CD4-positive, alpha-beta T cell (primary cell): ENCODE measurements at places on chromosomes 2 and 18.

- no peak for DNase-seq
These were observed 195.8 kb downstream of the HDAC4 start for GRCh38 chr2:239204876-239205468.

DNA sequence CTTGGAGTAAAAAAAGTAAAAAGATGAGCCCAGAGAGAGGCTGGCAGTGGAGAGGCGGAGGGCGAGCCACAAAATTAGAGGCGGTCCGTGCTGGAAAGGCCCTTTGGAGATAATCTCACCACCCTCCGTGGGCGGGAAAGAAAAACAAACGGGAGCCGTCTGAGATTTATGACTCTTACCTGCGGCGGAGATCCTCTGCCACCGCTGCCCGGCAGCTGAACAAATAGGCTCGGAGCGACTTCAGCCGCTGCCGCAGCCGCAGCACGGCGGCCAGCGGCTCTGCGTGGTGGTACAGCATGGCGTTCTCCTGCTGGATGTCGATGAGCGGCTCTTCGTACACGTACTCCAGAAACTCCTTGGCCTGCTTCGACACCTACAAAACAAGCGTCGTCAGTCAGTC lies 94.6 kb downstream of the PLEKHM3 start:
- no peak for DNase-seq

DNA sequence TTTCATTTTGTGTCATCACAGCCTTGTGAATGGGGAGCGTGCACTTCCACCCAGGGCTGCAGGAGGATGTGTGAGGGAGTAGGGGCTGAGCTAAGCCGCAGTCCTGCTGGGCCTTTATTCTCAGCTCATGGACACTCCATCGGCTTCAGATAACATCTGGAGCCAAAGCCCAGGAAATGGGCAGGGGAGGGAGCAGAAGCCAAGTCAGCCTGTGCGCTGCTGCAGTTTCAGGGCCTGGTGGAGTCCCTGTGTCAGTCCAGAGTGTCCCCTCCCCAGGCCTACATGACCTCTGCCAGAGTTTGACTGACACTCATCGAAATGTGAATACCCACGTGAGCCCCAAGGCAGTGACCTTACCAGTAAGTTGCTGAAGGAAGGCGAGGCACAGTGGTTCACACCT lies 242.2 kb downstream of the LOXHD1 start:
- DNase-seq = no peak

DNA sequence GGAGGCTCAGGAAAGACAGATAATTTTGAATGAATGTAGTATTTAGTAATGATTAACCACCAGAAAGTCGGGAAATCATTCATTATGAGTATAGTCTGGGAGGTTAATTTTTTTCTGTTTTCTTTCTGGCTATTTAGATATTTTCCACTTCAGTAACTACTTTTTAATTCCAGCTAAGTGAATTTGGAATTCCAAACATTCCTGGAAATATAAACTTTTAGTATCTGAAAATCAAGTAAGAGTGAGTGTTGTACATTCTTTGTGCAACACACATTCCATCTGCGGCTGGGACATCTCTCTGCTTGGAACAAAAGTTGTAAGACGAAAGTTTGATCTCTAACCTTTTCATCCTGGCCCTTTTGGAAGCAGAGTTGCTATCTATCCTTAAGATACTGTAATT lies 275.7 kb upstream of the SPRED2 start:
- no peak for DNase-seq

DNA sequence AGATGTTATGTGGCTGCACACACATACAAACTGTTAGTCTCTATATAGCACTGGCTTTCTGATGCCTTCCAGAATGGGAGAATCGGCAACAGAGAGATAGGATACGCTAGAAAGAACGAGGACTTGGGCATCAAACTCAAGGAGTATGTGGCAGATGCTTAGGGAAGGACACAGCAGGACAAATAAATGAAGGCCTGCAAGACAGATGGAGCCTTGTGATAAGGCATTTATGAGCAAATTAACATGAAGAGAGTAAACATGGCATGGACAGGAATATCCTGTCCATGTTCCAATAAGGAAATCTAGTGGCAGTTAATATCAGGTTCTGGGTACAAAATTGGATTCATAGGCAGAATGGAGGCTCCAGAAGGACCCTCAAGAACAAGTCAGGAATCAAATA lies 136.9 kb downstream of the SLC4A10 start:
- DNase-seq = no peak

DNA sequence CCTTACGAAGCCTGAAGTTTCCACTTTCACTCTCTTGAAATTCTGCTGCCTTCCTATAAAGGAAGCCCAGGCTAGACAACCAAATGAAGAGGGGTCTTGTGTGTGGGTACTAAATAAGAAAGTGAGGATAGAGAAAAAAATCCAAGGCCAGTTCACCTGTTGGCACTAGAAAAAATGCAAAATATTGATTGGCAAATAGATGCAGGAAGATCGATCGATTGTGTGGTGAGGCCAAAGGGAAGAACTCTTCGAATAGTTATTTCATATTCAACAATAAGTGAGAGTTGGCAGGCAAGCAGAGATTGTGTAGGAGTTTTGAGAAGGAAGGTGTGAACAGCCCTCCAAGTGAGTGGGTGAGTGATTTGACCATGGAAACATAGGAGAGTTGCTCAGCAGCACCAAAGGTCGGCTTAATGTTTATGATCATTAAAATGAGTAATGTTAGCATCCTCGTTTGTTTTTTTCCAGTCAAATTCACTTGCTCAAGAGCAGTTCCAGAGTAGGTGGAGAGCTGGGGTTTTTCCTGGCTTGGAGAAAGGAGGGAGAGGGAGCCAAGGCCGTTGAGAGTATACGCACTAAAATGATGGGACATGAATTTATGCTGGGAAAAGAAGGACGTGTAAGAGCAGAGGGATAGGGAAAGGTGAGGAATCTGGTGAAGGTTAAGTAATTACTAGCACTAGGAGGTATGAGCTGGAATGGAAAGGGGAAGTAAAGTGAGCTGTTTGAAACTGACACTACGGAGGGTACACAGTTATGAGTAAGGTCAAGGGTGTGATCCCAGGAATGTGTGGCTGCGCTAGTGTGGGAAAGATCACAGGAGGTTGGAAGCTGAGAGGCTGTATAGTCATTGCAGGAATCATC lies 1.1 kb upstream of the NAPG start:
- DNase-seq = no peak

DNA sequence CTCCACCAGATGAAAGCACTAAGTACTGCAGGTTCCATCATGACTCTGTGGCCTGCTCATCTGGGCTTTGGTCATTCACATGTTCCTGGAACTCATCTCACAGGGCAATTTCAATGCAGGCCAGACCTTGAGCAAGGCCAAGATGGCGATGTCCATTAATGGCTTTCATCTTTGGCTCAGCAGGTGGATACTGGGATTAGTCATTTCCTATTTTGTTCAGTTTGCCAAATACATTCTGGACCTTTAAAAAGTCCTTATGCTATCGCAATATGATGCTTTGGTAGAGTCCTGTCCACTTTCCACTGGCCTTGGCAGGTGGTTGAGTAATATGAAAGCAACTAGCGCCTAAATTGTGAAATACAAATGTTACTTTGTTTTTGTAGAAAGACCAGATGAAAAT lies 170.1 kb upstream of the REV1 start:
- DNase-seq = no peak
